Calu3 (cell line): ENCODE measurements at places on chromosomes 2 and 18. TPM values are rescaled to one million over a fixed set of nuclear protein-coding genes. Genes with fewer than 3 reads are reported as not detected.

DNA sequence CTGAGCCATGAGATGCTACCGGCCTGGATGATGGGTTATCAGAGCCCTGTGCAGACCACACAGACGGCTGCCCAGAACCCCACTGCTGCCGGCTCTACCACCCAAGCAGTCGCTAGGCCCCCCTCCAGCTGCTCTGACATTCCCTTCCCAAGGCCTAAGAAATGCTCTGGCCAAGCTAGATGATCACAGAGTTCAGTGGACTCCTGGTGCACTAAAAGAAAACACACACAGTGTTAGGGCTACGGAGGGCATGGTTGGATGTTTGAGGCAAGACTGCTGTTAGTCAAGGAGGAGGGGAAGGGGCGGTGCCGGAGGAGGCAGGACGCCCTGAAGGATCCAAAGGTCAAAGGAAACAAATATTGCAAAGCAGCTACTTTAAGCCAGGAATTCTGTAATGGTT lies 174.5 kb downstream of the MYCN start:
- no peak for DNase-seq

DNA sequence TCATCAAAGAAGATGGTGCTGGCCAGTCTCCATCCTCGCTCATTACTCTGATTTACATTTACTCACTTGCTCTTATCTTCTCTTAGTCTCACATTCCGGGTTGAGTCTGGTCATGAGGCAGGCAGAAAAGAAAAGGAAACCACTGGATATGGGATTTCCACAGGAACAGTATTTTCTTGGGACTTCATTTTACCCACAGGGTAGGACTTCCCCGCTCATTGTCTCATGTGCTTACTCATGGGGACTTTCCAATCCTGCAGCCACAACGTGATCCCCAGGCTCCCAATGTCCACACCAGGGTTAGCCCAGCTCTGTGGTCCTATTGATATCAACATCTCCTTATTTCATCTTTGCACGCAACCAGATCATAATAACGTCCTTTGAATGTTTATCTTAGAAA lies 373.8 kb downstream of the TMEM182 start:
- DNase-seq: no peak

DNA sequence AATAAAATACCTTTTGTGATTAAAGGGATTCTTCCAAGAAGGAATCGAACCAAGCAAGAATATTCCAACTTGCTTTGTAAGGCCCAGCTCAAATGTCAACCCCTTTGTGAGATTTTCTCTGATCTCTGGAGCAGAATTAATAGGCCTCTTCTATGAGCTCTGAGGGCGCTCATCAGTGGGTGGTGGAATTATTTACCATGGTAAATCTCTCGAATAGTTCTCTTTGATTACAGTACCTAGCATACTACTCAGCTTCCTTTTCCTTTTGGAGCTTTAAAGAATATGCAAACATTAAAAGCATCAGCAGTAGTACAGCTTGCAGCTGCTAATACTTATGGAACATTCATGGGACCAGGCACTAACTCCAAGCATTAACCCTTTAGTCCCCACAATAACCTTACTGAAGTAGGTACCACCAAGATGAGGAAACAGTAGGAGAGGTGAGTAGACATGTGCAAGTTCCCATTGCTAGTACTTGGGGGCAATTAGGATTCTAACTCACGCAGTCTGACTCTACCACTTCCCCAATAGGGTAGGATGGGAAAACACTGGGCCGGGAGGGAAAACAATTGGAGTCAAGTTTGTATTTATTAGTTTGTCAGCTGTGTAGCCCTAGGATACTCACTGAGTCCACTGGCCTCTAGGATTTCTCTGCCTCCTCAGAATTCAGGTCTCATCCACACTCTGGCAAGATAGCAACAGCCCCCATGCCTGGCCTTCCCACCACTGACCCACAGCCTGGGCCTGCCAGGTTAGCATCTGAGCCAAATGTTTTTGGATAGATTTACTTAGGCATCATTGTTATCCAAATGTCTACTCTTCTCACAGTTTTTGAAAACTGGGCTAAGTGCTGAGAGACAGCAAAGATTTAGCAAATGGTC lies 21.7 kb downstream of the ADD2 start:
- no peak for DNase-seq

GRCh38 chr18:67428805-67429204 lies 87.7 kb downstream of the DSEL start:
- DNase-seq: no peak

ERBB4 gene
- total RNA-seq: 2.2 and 2.9 TPM in 2 replicates
